Stimulated activated CD4-positive, alpha-beta T cell treated with anti-CD3 and anti-CD28 coated beads, Interleukin-2, amount 100 ng/mL, for 24 hours (primary cell): ENCODE measurements at places on chromosomes 11 and 22.
A peak's percentile ranks its signal among the peaks of the same experiment; 100 is the strongest.

- DNase-seq, result no peak
Measured at GRCh38 chr11:15704064-15704463, 589.3 kb downstream of the INSC start.

DNA sequence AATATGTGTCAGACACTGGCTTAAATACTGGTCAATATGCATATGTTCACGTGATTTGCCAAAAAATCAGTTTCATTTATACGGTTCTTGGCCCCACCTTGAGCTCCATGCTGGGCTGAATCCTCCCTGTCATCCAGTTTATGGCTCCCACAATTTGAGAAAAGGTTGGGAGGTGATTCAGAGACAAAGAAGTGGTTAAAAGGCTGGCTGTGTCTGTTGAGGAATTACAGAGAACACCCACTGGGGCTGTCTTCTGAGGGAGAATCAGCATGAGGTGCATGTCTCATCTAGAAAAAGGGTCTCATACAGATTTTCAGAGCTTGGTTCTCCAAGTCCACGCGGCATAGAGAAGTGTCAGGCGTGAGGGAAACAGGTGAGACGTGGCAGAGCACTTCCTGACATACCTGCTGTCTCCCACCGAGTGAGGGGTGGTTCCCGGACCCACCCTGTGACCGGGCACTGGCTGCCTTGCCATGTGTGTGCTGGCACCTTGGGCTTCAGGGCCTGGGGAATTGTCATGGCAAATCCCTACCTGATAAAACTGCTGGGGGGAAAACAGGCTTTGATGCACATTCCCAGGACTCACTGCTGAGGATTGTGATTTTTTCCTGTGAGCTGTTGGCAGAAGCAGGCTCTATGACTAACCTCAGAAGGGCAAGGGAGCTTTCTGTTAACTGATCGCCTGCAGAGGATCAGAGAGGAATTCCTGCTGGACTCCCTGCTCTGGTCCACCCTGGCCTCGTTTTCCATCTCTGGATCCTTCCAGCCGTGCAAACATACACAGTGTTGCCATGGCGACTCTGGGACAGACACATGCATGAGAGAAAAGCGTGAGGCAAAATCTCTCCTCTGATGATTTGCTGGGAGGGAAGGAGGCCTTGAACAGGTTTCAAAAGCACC is 223.6 kb downstream of the ADAMTS15 start:
- no peak for DNase-seq

GRCh38 chr22:30767661-30768060 is 73.0 kb downstream of the OSBP2 start:
- no peak for DNase-seq

DNA sequence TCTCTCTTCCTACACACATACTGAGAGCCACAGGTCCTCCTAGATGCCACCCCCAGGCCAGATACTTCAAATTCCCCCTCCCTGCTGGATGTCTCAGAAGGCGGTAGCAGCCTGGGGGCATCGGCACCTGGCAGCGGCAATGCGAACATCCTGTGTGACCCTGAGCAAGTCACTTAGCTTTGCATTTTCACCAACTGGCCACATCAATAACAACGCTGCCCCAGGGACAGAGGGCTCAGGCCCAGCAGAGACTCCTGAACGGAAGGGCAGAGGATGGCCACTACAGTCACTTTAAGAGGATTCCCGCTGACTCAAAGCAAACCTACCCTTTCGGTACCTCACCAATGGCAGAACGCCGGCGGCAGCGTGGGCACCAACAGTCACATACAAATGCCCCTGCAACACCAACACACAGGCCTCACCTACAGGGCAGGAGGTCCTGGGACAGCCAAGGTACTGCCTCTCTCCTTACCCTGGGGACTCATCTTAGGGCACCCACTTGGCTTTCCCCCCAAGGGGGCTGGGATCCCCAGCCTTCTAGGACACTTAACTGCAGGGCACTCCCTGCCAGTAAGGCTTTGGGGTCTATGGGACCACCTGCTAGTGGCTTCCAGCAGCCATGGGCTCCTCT is 1.6 kb downstream of the LMO1 start:
- no peak for DNase-seq

- DNase-seq, result no peak
Measured at GRCh38 chr22:19890502-19891316, 36.0 kb upstream of the GNB1L start.

DNA sequence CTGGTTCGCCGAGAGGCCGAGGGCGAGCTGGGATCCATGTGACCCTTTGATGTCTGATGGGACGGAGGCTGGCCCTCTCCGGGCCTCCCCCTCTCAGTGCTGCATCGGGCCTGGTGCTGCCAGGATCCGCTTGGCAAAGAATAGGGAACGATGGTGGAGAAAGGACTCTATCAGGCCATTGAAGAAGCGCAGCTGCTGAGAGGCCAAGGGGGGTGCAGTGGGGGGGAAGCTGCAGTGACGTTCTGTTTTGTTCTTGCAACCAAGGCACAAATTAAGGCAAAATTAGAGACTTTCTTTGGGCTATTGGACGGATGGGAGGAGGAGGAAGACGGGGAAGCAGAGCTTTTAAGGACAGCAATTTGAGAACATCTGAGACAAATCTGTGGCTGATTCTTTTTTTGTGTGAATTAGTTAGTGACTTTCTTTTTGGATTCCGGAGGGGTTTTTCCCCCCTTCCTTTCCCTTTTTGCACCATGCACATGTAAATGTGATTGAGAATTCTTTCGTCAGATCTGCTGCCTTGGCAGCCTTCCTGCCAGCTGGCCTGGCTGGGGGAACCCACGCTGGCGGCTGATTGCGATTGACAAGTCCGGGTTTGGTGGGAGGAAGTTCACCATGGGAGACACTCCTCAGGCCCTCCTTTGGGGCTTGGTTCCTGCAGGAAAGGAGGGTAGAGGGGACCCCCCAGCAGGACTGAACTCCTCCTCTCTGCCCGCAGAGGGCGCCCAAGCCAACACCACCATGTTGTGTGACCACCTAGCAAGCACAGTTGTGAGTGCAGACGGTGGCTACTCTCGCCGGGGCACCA is 214.6 kb downstream of the NTM start:
- DNase-seq, result no peak

DNA sequence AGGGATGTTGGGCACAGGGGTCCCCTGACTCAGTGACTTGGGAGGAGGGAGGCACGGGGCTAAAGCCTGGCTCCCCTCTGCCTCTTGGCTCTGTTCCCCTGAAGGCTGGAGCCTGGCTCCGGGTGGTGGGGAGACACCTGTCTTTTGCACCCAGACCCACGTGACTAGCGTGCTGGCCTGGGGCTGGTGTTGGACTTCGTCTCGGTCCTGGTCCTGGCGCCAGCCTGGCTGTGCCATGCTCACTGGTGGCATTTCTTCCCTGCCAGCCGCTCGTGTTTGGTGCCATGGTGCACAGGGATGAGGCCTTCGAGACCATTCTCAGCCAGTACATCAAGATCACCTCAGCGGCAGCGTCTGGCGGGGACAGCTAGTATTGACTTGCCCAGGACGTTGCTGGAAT is 56.7 kb downstream of the GRAMD4 start:
- no peak for DNase-seq

DNA sequence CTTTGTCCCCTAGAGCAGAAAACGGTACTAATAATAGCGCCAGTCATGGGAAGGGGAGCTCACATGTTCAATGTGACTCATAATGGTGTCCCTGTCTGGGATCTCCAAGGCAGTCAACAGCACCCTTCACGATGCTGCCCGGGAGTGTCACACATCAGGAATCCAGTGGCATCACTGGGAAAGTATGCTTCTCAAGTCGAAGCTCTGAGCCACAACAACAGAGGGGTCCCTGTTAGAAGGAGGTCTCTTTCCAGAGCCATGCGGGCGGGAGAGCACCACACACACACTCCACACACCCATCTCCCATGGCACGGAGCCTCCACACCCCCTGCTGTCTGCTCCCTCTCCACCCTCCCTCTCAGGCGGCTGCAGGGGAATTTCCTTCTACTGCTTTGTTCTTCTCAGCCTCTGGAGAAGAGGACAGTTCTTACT is 119.7 kb downstream of the ETS1 start:
- peak; percentile 48 for DNase-seq

- DNase-seq, result no peak
Measured at GRCh38 chr11:70861559-70861958, 390.8 kb downstream of the SHANK2 start.

DNA sequence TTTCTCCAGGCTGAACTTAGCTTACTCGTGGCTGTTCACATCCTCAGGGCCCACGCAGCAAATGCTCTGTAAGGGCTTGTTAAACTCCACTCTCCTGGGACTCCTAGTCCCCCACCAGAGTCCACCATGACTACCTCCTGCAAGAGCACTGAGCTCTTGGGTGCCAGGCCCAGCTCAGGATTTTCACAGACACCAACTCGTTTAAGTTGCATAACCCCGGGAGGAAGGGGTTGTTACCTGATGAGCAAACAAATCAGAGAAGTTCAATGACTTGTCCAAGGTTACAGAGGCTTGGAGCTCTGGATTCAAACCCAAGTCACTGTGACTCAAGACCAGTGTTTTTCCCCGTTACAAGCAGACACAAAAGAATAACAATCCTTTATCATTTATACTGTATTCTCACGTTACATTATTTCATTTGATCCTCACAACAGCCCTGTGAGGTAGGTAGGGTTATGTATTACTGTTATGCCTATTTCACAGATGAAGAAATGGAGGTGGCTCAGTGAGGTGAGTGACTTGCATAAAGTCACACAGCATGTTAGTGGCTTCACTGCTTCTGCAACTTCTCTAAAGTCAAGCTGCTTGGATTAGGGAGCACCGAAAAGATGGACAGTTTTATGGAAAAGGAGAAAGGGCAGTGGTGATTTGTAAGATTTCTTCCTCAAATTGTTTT is 17.4 kb downstream of the KCTD21 start:
- no peak for DNase-seq

DNA sequence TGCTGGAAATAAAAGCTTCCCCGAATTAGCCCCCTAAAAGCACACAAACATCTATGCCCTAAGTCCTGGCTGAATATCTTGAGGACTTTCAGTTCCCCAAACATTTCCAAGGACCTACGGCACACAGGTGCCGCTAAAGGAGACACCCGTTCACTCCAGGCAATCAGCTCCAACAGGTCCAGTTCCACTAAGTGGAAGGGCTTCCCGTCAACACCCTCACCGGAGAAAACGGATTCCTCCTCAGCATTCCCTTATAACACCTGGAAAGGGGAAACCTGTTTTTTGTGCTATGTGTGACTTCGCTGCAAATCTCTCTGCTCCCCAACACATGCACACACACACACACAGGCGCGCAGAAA is 3.9 kb downstream of the TENM4 start:
- DNase-seq, result no peak

- no peak for DNase-seq
Measured at GRCh38 chr22:37020192-37020479, 594 bp downstream of the MPST start.

- DNase-seq, result no peak
Measured at GRCh38 chr11:14454861-14455632, 44.6 kb downstream of the COPB1 start.

- DNase-seq, result peak; percentile 78
Measured at GRCh38 chr22:37095113-37095512, 14.4 kb downstream of the TMPRSS6 start.

DNA sequence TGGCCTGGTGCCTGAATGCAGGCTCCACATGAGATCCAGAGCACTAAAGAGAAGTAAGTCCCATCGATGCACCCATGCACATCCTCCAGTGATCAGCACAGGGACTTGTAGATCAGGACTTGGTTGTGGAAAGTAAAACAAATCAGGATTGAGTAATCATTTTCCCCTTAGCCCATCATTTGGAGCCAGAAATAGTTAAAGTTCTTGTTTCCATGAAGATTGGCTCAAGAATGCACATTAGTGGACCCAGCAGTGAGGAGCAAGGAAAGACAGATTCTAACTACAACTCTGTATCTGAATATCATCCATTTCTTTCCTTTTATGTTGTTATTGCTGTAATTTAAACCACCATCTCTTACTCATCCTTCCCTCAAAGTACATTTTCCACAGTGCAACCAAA is 19.1 kb downstream of the CCDC83 start:
- DNase-seq, result no peak

DNA sequence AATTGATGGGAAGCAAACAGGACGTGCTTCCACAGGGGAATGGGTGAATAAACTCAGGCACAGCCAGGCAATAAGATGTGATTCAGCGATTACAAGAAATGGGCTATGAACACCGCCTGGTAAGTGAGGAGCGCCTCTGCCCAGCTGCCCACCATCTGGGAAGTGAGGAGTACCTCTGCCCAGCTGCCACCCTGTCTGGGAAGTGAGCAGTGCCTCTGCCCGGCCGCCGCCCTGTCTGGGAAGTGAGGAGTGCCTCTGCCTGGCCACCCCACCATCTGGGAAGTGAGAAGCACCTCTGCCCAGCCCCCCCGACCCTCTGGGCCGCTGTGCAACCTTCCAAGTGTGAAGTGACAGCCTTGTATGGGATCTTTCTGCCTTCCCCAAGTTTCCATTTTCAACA is 73.2 kb upstream of the PRR5 start:
- DNase-seq, result no peak

DNA sequence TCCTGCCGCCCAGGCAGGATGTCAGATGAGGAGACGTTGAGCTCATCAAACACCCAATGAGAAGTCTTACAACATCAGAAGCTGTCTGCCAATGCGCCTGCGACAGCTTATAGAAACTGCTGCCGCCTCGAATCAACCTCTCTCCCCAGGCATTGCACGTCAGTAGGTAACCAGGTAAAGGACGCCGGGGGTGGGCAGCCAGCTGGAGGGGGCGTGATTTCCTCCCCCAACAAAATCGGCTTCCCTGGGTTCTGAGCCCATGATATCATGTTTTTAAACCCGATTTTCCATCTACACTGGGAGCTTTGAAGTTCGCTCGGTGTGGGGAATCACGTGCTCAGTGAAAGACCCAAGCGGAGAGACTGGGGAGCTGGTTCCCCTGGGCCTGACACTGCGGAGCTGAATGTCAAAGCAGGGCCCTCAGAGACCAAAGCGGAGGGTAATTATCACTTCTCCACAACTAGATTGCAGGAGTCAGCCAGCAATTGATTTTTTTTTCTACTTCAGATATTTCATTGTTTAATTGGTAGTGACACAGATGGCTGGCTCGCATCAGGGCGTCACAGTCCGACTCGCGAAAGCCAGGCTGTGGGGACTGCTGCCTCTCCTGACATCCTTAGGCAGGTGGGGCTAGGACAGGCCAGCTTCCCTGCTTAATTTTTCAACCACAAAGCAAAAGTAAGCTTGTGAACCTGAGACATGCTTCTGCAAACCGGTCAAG is 15.4 kb downstream of the FAM83F start:
- DNase-seq, result peak; percentile 23

DNA sequence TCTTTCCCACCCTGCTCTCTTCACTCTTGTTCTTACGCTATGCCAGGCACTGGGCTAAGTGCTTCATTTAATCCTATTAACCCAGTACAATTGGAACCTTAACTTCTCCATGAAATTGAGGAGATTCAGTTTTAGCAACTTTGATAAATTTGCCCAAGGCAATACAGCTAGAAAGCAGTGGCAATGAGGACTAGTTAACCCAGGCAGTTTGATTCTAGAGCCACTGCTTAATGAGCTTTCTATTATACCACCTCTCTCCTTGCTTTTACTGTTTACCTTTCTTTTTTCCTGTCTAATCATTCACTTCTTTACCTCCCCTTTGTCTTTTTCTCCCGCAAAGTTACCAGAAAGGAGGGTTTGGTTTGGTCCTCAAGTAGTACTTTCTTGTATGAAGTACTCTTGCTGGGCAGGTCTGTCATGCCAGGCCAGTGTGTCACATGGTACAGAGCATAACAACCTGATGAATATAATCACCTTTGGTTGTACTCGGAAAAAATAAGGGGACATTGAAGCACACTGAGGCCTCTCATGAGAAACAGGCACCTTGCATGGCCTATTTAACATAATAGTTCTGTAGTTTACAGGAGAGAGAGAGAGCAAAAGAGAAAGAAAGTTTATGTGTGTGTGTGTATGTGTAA is 70.6 kb downstream of the PDHX start:
- no peak for DNase-seq
